Adrenal gland (tissue), 19 donors: ENCODE measurements at places on chromosomes 13 and 19. TPM values are rescaled to one million over a fixed set of nuclear protein-coding genes. Genes with fewer than 3 reads are reported as not detected.

- no peak overlapping the region for H3K27ac ChIP-seq
- H3K4me1 ChIP-seq, result no peaks in the 10 kb centered on the region
- no peak for DNase-seq
- H3K36me3 ChIP-seq, result no peaks in the 10 kb centered on the region
- H3K4me3 ChIP-seq, result no peak overlapping the region
These were observed 42.4 kb downstream of the ZIC2 start for GRCh38 chr13:100024023-100024422.

ZNF540 gene
- total RNA-seq, result 7.2 TPM

DNA sequence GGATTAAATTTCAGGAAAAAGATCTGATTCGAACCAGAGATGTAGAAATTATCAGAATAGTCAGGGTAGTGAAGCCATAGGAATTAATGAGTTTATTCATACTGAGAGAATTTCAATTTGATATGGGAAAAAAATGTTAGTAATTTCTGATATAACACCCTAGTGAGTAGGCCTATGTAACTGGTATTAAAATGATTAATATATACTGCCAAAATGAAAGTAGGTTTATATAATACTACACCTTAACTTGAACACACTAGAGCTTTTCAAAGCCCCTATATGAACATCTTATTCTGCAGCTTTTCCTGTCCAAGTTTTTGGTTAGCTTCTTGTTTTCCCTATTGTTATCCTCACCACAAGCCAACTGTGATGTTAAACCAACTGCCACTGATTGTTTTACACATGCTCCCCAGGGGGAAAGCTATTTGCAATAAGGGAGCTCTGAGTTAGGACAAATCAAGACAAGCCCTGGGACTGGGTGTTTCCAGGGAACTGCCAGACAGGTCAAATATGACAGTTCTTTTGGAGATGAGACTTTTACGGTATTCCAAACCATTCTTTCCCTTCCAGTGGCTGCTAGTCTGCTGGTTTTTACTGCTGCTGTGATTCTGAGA lies 45.3 kb downstream of the FNDC3A start:
- no peak overlapping the region for H3K27ac ChIP-seq
- H3K27me3 ChIP-seq, result no peaks in the 10 kb centered on the region
- no peaks in the 10 kb centered on the region for H3K4me1 ChIP-seq
- no peaks in the 10 kb centered on the region for H3K36me3 ChIP-seq
- no peak for DNase-seq

SIGLEC12 gene
- 1.4 TPM for total RNA-seq

DNA sequence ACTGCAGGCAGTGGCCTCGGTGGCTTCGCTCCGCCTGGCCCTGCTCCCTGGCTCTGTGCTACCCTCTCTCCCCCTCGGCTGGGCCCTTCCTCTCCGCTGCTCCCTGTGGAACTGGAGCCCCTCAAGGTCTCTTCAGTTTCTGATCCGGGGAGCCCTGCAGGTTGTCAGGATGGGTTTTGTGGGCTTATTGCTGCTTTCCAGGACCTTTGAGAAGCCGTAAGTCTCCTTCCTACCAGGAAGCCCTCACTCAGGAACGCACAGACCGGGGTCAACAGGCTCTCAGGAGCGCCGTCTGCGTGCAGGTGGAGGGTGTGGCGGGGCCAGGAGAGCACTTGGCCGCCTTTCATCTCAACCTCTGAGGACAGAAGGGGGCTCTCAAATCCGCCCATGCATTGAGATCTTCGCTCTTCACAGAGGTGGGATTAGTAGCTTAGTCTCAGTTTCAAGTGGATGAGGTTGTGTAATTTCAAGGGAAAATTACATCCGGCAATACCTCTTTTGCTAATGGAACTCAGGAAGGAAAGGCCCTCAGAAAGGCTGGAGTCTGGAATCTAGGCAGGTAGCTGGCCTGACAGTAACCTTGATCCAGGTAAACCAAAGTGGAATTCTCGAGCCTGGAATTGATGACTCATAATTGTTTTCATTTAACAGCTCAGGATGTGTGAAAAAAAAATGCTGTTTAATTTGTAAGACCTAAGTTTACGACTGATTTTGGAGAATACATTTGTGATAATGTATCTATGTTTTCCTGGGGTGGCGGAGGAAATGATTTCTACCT lies 102.0 kb downstream of the ATP11A start:
- no peaks in the 10 kb centered on the region for H3K4me1 ChIP-seq
- no peaks in the 10 kb centered on the region for H3K36me3 ChIP-seq
- no peaks in the 10 kb centered on the region for H3K27me3 ChIP-seq
- H3K4me3 ChIP-seq, result no peak overlapping the region
- H3K27ac ChIP-seq, result no peak overlapping the region

ZNF729 gene
- not detected for total RNA-seq

DNA sequence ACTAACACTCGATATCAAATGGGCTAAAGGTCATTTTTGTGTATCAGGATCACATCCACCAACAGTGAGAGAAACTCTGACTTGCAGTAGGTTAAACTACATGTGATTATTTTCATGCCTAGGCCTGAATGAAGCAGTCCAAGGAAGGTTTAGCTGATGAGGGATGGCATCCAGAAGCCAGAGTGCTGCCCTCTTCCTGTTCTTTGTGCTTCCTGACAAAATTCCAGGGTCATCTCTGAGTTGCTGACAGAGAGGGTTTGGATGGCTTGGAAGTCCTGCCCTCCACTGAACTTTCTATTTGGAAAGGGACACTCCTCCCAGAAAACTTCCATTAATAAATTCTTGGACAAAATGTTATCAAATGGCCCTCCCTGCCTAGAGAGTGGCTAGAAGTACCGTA lies 728.3 kb upstream of the SLC10A2 start:
- H3K27me3 ChIP-seq, result no peaks in the 10 kb centered on the region
- no peak overlapping the region for H3K4me3 ChIP-seq
- H3K4me1 ChIP-seq, result no peaks in the 10 kb centered on the region
- no peak overlapping the region for H3K27ac ChIP-seq
- no peak for DNase-seq

DNA sequence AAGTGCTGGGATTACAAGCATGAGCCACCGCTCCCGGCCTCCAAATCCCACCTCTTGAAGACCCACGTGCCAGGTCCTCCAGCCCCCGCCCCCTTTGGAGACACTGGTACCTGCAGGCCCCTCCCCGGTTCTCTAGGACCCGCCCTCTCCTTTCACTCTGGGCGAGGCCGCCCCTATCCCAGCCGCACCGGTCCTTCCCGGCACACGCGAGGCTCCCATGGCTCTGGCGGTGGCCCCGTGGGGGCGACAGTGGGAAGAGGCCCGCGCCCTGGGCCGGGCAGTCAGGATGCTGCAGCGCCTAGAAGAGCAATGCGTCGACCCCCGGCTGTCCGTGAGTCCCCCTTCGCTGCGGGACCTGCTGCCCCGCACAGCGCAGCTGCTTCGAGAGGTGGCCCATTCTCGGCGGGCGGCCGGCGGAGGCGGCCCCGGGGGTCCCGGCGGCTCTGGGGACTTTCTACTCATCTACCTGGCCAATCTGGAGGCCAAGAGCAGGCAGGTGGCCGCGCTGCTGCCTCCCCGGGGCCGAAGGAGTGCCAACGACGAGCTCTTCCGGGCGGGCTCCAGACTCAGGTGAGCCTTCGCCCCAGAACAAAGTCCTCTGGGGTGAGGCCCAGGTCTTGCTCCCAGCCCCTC lies at the start of gene CBLC:
TSS of gene CBLC (plus strand) at position 176 of the 633 bp plus-strand sequence. CDS start at position 218, 42 bp downstream.
- no peaks in the 10 kb centered on the region for H3K27me3 ChIP-seq
- no peak within 1 kb of the TSS for H3K27ac ChIP-seq
- peaks cover 6% of the 10 kb centered on the region for H3K4me1 ChIP-seq

C19orf38 gene
- total RNA-seq, result 2.2 TPM

DNA sequence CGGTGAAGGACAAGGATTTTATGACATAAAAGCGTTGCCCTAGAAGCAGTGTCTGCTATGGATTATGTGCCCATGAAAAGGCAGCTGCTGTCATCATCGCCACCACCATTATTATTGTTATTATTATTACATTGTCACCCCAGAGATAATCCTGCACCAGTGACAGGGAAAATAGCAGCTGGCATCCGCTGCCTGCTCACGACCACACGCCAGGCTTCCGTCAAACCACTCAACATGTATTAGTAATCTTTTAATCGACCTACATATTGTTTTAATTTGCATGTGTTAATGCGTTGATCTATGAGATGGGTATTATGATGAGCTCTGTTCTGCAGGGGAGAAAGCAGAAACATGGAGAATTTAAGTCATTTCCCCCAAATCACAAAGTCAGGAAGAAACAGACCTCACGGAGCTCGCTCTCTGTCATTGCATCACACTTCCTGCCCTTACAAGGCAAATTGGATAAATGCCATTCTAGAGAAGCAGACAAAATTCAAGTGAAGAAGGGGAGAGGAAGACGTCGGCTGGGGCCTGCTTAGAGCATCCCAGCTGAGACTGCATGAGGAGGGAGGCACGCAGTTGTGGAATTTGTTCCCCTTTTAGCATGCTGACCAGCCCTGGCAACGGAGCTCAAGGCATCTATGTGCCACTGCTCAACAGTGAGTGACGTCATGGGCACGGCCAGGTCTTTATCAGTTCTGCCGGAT lies at the start of gene FFAR3:
TSS of gene FFAR3 (plus strand) at position 594 of the 707 bp plus-strand sequence. CDS start 431 bp downstream, outside the sequence.
- H3K27me3 ChIP-seq, result no peaks in the 10 kb centered on the region
- no peak within 1 kb of the TSS for H3K27ac ChIP-seq
- no peaks in the 10 kb centered on the region for H3K4me1 ChIP-seq
- H3K4me3 ChIP-seq, result no peak within 1 kb of the TSS
- no peaks in the 10 kb centered on the region for H3K36me3 ChIP-seq
- DNase-seq, result peak; percentile 75
